SJCRH30 (cell line): ENCODE measurements at places on chromosomes 2 and 18.
A peak's percentile ranks its signal among the peaks of the same experiment; 100 is the strongest.

GRCh38 chr2:197137826-197138477 lies 172.6 kb downstream of the ANKRD44 start:
- H3K27ac ChIP-seq = no peak overlapping the region
- no peaks in the 10 kb centered on the region for H3K36me3 ChIP-seq
- no peak for DNase-seq
- H3K4me1 ChIP-seq = no peaks in the 10 kb centered on the region
- no peak overlapping the region for H3K4me3 ChIP-seq
- no peaks in the 10 kb centered on the region for H3K27me3 ChIP-seq

- DNase-seq = peak; percentile 38
- H3K27me3 ChIP-seq = no peaks in the 10 kb centered on the region
- H3K27ac ChIP-seq = peak overlapping the region; percentile 20
Observed at GRCh38 chr2:146874260-146874658, 970.6 kb upstream of the ACVR2A start.

DNA sequence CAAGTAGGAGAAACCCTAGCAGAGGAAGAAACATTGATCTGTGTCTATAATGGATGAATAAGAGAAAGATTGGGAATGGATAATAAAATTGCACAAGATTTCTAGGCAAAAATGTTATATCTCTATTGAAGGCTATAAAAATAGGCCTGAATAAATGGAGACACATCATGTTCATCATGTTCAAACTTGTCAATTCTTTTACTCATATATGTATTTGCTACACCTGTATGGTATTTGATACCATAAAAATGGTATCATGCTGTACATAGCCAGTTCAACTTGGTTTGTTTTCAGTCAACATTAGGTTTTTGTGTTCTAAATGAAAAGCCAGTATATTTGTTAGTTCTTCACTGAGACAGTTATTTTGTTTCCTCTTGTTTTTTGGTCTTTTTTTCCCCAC lies 132.2 kb upstream of the RNF152 start:
- no peaks in the 10 kb centered on the region for H3K36me3 ChIP-seq
- no peaks in the 10 kb centered on the region for H3K27me3 ChIP-seq
- H3K4me3 ChIP-seq = no peak overlapping the region
- no peak overlapping the region for H3K27ac ChIP-seq

- no peak overlapping the region for H3K27ac ChIP-seq
- H3K27me3 ChIP-seq = no peaks in the 10 kb centered on the region
- DNase-seq = no peak
- no peaks in the 10 kb centered on the region for H3K36me3 ChIP-seq
Observed at GRCh38 chr2:160892204-160892603, 268.0 kb upstream of the TANK start.

GRCh38 chr18:9894454-9895068 lies 8.8 kb downstream of the TXNDC2 start:
- no peak overlapping the region for H3K27ac ChIP-seq
- no peaks in the 10 kb centered on the region for H3K4me1 ChIP-seq
- H3K27me3 ChIP-seq = no peaks in the 10 kb centered on the region
- no peak for DNase-seq
- no peaks in the 10 kb centered on the region for H3K36me3 ChIP-seq
- no peak overlapping the region for H3K4me3 ChIP-seq

DNA sequence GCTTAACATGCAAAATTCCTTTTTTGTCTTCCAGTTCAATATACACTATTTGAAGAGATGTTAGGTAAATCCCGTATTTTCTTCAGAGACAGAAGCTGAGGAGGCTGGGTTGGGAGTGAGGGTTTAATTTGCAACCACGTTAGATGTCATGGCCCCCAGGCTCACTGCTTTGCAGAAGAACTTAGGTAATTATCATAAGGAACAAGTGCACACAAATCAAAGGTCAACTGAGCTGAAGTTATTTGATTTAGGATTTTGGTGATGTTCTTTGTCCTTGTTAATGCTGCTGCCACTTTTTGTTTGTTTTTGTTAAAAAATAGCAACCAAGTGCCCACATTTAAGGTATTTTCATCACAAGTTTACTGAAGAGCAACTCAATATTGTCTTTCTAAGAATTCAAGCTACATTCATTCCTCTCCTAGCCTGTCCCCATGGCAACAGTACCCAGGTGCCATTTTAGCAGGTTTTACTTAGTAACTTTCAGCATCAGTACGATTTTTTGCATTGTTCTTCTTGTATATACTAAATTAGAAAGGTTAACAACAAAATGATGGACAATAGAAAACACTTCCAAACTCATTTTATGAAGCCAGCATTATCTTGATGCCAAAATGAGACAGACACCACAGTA lies 62.9 kb upstream of the NDUFV2 start:
- H3K36me3 ChIP-seq = no peaks in the 10 kb centered on the region
- no peak overlapping the region for H3K4me3 ChIP-seq
- no peaks in the 10 kb centered on the region for H3K4me1 ChIP-seq
- no peak overlapping the region for H3K27ac ChIP-seq
- no peaks in the 10 kb centered on the region for H3K27me3 ChIP-seq

- H3K27me3 ChIP-seq = peaks cover under 1% of the 10 kb centered on the region; the same call in 1 of the 2 replicates
- H3K36me3 ChIP-seq = no peaks in the 10 kb centered on the region
- peaks cover 19% of the 10 kb centered on the region for H3K4me1 ChIP-seq
- H3K4me3 ChIP-seq = no peak overlapping the region
Observed at GRCh38 chr2:119387381-119388129, 20.8 kb downstream of the DBI start.

GRCh38 chr2:23107327-23107941 lies 277.5 kb upstream of the KLHL29 start:
- peaks cover 9% of the 10 kb centered on the region for H3K4me1 ChIP-seq
- no peaks in the 10 kb centered on the region for H3K27me3 ChIP-seq
- H3K27ac ChIP-seq = no peak overlapping the region
- DNase-seq = peak; percentile 74
- no peaks in the 10 kb centered on the region for H3K36me3 ChIP-seq

GRCh38 chr2:135821190-135821589 lies 15.8 kb downstream of the LCT start:
- H3K4me3 ChIP-seq = no peak overlapping the region
- peaks cover 4% of the 10 kb centered on the region for H3K4me1 ChIP-seq
- H3K36me3 ChIP-seq = no peaks in the 10 kb centered on the region
- H3K27ac ChIP-seq = no peak overlapping the region
- H3K27me3 ChIP-seq = no peaks in the 10 kb centered on the region

GRCh38 chr2:234695981-234696380 lies 199.1 kb upstream of the ARL4C start:
- peaks cover 7% of the 10 kb centered on the region for H3K4me1 ChIP-seq
- no peak overlapping the region for H3K27ac ChIP-seq
- no peaks in the 10 kb centered on the region for H3K27me3 ChIP-seq

DNA sequence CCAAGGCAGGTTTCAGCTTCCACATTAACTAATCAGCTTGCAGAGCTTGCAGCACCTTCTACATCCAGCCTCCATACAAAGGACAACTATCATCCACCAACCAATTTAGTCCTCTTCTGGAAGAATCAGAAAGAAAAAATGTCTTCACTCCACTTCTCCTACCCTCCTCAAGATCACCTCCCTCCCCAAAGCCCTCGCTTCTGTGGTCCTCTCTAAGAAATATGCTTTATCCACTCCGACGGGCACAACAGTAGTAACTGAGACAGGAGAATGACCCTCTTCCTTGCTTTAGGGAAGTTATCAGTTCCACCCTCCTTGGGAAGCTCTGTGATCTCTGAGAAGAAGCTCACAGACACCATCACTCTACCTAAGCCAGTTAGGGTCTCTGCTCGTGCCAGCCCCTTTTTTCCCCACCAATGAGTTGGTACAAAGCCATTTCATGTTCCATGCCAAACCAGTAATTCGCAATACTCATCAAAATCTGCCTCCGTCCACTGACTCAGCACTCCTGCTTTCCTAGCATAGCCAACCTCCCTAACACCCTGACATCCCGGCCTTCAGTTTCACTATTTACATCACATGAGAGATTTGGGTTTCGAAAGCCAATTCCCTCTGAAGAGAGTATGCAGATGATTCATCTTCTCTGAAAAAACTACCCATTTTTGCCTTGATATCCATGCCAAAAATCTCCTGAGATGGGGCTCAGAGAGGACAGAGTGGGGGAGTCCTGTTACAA lies 114.1 kb upstream of the PKDCC start:
- H3K4me3 ChIP-seq = peak overlapping the region; percentile 47
- H3K27ac ChIP-seq = peak overlapping the region; percentile 97
- H3K36me3 ChIP-seq = no peaks in the 10 kb centered on the region
- DNase-seq = peak; percentile 84
- no peaks in the 10 kb centered on the region for H3K27me3 ChIP-seq
- peaks cover 79% of the 10 kb centered on the region for H3K4me1 ChIP-seq

DNA sequence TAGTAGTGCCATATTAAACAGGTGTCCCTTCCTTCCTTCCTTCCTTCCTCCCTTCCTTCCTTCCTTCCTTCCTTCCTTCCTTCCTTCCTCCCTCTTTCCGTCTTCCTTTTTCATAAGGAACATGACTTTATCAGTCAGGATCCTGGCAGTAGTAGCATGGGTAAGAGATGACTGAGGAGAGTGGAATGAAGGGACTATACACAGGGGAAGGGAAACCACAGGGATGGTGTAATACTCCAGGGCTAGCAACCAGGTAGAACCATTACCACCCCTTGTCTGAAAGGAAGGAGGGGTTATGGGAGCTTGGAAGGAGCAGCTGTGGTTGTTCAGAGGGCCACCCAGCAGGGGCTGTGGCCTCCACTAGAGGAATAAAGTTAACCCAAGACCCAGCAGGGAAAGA lies 23.2 kb upstream of the KDM3A start:
- no peaks in the 10 kb centered on the region for H3K27me3 ChIP-seq
- H3K27ac ChIP-seq = no peak overlapping the region
- no peaks in the 10 kb centered on the region for H3K36me3 ChIP-seq

DNA sequence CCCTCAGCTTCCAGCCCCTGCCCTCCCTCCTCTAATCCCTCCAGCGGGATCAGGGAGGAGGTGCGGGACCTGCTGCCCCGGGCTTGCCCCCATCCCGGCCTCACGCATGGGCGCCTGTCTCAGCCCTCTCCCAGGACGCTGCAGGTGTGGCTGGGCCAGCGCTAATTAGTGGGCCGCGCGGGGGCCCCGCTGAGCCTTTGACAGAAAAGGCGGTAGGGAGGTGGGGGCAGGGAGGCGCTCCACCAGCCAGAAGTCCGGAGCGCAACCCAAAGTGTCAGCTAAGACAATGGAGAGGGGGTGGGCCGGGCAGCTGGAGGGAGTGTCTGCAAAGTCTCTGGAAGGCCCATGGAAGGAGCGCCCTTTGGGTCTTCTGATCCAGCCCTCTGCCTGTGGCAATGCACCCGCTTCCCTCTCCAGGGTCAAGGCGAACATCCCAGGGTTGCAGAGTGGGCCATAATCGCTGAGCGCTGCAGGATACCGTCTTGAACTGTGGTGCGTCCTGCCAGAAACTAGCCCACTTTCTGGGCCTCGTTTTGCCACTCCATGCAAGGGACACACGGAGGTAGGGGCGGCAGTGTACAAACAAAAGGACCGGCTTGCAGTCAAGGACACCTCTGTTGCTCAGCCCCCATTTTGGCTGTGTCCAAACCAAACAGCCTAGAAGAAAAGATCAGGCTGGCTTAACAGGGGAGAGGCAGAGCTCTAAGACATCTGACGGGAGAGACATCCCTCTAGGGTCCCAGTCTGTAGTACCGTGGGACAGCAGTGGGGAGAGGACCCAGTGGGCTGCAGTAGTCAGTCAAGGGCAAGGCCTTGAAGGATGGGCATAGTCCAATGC lies 3.5 kb downstream of the ATP6V1B1 start:
- peaks cover 52% of the 10 kb centered on the region for H3K4me1 ChIP-seq
- H3K36me3 ChIP-seq = no peaks in the 10 kb centered on the region
- no peaks in the 10 kb centered on the region for H3K27me3 ChIP-seq

- 0 out of 2 replicates have a peak, but pooled peaks cover under 1% of the 10 kb centered on the region for H3K27me3 ChIP-seq
- H3K36me3 ChIP-seq = no peaks in the 10 kb centered on the region
- peaks cover 4% of the 10 kb centered on the region; the same call in 1 of the 2 replicates for H3K4me1 ChIP-seq
- H3K27ac ChIP-seq = no peak overlapping the region
Observed at GRCh38 chr2:43196768-43197587, 29.4 kb downstream of the ZFP36L2 start.

DNA sequence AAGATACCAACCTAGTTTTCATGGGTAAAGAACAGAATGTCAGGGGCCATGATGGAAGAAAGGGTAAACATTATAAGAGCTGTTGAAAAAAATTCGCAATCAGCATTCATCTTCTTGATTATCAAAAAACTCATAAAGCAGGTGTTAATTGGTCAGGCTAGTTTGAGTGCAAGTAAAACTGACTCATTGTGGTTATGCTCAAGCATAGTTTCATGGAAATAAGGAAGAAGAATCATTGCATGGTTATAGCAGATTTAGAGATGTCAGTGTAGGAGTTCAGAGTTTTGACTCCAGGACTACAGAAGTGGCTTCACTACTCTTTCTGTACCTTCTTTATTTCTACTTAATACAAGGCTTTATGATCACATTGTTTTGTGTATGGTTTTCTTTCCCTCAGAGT lies 26.9 kb upstream of the CDH19 start:
- no peak overlapping the region for H3K4me3 ChIP-seq
- no peaks in the 10 kb centered on the region for H3K27me3 ChIP-seq
- no peak for DNase-seq

DNA sequence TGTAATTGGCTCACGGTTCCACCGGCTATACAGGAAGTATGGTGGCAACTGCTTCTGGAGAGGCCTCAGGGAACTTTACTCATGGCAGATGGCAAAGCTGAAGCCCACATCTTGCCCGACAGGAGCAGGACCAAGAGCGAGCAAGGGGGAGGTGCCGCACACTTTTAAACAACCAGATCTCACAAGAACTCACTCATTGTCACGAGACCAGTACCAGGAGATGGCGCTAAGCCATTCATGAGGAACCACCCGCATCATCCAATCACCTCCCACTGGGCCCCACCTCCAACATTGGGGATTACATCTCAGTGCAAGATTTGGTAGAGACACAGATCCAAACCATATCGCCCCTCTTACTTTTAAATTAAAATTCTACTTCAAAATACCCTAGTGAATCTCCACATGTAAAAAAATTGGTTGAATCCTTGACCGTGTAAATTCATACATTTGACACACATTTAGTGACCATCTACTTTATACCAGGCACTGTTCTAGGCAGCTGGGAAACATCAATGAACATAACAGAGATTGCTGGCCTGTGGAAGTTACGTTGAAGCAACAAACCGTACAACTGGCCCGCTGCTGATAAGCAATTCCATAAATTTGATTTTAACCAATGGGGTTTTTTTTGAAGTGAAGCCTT lies 87.6 kb downstream of the ALPK2 start:
- H3K4me1 ChIP-seq = peaks cover 3% of the 10 kb centered on the region
- no peaks in the 10 kb centered on the region for H3K27me3 ChIP-seq
- no peaks in the 10 kb centered on the region for H3K36me3 ChIP-seq
- peak overlapping the region; percentile 26 for H3K27ac ChIP-seq

DNA sequence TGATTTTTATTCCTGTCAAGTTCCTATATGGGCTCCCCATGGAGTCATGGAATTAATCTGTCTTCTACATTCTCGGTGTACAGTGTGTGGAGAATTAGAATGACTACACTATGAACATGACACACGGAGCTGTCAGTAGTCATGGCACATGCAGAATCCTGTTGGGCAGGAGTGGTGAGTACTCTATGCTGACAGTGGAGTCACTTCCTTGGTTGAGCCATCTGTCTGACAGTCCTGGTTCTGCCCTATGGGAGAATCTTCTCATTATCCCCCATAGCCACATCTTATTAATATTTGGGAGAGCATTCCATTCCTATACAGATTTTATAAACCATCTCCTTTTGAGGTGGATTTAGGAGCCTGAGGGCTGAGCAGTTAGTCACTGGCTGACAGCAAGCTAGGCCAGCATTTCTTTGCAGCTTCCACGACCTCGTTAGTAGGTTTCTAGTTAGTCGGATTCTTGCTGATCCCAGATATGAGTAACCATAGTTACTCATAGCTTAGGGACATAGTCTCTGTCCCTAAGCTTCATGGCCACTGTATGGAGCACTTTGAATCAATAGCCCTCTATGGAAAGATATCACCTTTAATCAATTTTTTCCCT lies 90.6 kb downstream of the MDH1 start:
- no peaks in the 10 kb centered on the region for H3K4me1 ChIP-seq
- H3K27me3 ChIP-seq = no peaks in the 10 kb centered on the region
- H3K36me3 ChIP-seq = no peaks in the 10 kb centered on the region
- no peak overlapping the region for H3K4me3 ChIP-seq
- no peak for DNase-seq
